ENCODE measurements at places on chromosomes 5 and 9.

DNA sequence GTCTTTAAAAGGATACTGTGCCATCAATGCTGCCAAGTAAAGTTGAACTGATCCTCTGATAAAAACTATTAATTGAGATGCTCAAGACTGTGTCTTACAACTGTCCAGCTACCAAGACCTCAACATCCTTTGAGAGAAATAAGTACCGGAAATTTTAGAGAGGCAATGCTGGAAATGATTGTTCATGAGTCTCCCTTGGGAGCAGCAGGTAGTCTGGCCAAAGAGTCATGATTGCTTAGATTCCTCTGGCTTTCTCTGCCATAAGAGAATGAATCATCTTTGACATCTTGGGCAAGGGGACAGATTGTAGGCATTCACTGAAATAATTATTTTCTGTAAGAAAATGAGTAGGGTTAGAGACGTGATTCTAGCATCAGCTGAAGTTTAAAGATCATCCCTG lies 466.6 kb upstream of the DAB2 start:
- DNase-seq, result no peak

GRCh38 chr5:17799521-17799920 lies 165.3 kb downstream of the TAF11L14 start:
- DNase-seq, result no peak

GRCh38 chr9:88387552-88388202 lies 567 bp upstream of the SPIN1 start:
- DNase-seq, result no peak

- no peak for DNase-seq
These were observed 1696.9 kb upstream of the WWC1 start for GRCh38 chr5:166594567-166594966.

DNA sequence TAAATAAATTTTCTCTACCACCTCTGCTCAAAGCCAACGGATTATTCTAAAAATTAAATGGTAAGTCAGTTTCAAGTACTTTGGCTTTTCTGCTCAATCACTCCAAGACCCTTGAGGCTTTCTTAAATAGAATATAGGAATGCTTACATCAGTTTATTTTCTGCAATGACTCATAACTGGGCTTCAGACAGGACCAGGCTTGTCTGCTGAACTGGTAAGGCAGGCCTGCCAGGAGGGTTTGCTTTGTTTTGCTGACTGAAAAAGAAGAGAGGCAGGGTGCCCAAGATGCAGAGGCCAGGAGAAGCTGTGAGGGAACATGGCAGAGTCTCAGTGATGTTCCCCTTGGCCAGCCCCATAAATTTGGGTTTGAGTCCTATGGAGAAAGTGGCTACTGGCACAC lies 60.3 kb upstream of the EPB41L4A start:
- no peak for DNase-seq

- no peak for DNase-seq
These were observed 20.4 kb upstream of the GDNF start for GRCh38 chr5:37860206-37860605.

GRCh38 chr5:25614466-25614865 lies 969.7 kb upstream of the CDH10 start:
- DNase-seq, result no peak

GRCh38 chr9:111094958-111095357 lies 56.7 kb upstream of the LPAR1 start:
- no peak for DNase-seq

DNA sequence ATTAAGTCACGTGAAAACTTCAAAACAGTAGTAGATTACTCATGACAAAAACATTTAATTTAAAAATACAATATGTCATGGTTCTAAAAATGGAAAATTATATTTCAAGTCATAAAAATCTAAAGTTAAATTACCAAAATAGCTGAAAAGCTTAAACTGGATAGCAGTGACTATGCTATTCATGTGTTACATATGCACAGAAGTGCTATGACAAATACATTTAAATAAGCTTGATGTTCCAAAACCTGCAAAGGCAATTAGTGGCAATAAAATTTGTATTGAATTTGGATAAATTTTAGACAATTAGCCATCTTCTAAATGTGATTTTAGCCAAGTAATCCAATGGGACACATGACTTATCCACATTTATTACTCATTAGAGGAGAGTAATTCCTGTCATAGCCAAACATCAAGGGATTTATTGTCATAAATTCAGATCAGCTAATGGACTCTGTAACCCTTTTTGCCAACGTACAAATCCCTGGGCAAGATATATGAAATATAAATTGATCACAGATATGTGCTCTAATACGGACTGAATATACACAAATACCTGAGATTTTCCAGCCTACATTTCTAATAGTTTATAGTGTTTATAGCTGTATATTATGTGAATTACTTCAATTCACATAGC lies 419.4 kb downstream of the ISL1 start:
- DNase-seq, result no peak

DNA sequence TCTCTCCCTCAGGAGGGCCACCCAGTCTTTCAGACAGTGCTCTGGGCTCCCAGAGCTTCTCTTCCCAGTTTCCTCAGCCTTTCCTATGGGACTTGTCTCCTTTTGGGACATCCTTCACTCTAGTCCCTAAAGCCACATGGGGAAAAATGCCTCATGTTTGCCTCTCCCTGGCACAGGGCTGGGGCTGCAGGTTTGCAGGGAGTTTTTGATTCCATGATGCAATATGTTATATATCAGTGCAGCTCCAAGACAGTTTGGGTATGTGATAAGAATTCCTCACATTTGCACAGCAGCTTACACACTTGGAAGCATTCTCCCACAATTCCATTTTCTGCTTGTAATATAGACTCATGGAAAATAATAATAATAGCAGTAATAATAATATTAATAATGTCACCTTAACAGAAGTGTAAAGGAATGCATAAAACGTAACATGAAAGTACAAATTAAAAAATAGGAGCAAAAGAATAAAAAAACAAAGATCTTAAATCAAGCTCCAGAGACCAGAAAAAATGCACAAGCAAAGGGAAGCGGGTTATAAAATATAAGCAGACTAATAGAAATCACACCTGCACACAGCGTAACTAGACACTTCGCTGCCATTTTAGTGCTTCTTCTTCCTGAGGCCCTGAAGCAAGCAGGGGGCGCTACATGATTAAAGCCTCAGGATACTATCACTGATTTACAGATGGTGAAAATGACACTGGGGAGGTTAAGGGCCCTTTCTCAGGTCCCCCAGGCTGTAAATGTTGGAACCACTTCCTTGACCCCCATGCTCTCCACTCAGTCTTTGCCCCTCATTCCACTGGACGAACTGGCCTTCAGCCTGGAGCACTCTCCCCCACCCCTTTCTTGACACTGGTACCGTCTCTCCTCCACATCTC lies 70.0 kb upstream of the IL17B start:
- no peak for DNase-seq

DNA sequence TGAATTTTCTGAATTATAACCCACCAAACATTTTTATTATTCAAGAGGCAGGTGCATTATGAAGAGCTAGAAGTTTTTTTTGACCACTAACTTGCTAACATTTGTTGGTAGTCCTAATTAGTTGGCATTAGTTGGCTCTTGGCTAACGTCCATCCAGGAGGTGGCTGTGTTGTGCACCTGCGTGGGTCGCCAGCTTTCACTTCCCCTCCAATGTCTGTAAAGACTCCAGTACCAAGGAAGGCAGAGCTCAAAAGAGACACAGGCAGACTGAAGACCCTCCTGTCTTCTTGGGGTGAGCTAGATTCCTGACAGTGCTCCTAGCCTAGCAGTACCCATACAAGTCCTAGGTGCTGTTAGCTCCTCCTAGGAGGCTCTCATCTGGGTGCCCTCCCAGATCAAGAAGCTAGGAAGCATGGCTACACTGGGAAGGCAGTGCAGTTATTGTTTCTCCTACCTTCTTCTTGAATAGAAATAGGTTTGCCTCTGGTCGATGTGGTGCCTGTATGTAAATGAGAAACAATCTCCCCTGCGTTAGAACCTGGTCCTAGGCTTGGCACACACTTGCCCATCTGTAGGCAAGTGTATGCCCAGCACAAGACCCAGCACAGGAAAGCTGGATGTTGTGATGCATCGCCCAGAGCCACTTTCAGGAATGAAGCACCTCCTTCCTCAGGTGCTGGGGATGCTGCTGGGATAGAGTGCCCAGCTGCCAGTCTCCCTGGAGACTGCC lies 190.9 kb downstream of the ICE1 start:
- DNase-seq, result no peak

- no peak for DNase-seq
These were observed 574.8 kb downstream of the PSAT1 start for GRCh38 chr9:78871452-78872331.

GRCh38 chr5:123035918-123036390 lies 571 bp downstream of the PPIC start:
- peak; percentile 8 for DNase-seq

GRCh38 chr5:50325237-50325832 lies 115.8 kb downstream of the EMB start:
- DNase-seq, result no peak

DNA sequence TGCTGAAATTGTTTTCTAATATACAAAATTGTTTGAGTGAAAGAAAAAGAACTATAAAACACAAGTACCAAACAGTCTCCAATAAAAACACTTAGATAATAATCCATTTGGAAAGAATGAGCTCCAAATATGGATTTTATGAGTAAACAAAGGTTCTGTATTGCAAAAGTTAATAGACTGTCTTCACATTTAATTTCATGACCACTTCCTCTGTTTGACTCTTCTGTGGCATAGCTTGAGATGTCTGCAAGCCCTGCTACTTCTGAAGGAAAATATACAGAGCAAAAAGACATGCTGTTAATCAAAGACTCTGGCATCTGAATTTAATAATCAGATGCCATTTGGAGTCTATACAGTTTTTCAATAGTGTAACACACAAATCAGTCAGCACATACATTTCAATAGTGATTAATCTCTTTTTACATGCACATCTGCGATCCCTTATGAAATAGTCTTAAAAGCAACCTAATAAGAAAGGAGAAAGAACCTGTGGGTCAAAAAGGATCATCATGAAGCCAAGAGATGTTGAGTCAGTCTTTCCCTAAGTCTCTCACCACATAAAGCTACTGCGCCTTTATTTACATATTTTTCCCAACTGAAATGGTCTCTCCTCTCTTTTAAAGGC lies 165.4 kb upstream of the LHFPL2 start:
- DNase-seq, result no peak

GRCh38 chr5:37836592-37837413 lies 3.0 kb downstream of the GDNF start:
- DNase-seq, result no peak

GRCh38 chr5:75340714-75341478 lies 3.9 kb downstream of the HMGCR start:
- no peak for DNase-seq

GRCh38 chr9:257957-258356 lies 43.3 kb downstream of the DOCK8 start:
- no peak for DNase-seq

- DNase-seq, result no peak
These were observed 152.2 kb downstream of the SYK start for GRCh38 chr9:90953805-90954204.

- no peak for DNase-seq
These were observed 2.2 kb upstream of the TMEM210 start for GRCh38 chr9:137173796-137174664.

GRCh38 chr9:107480386-107480789 lies 9.2 kb downstream of the KLF4 start:
- DNase-seq, result no peak

- DNase-seq, result no peak
These were observed 46.8 kb upstream of the DHFR start for GRCh38 chr5:80701597-80701996.

DNA sequence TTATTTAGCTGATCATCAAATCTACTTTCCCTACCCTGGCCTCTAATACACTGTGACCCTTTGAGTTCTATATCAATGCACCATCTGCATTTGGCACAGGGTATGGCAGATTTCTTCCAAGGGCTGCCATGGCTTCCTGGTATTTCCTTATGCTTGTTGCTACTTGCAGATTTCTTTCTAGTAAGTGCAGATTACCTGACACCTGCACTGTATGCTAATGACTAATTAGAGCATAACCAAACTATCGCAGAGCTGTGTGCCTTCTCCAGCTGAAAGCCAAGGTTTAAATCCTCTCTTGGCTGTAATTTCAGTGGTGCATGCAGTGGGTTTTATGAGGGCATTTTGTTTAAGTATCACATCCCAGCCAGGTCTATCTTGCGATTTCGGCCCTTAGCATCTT lies 293.7 kb downstream of the KIF4B start:
- DNase-seq, result no peak

DNA sequence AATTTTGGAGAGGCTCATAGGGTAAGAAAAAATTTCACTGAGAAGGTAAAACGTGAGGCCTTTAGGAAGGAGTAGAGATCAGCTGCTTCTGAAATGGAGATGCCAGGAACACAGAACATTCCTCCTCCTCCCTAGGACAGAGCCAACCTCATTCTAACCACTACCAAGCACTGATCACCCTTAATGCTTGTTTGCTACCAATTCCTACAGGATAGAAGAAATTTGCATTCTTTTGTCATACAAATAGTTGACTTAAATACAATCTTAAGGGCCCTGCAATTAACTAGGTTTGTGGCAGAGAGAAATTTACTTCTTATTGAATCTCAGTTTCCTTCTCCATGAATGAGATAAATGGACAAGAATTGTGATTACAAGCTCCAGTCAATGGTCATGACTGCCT lies 780.2 kb upstream of the WWC1 start:
- DNase-seq, result no peak

GRCh38 chr5:178348356-178349074 lies 115.9 kb upstream of the PHYKPL start:
- DNase-seq, result no peak

DNA sequence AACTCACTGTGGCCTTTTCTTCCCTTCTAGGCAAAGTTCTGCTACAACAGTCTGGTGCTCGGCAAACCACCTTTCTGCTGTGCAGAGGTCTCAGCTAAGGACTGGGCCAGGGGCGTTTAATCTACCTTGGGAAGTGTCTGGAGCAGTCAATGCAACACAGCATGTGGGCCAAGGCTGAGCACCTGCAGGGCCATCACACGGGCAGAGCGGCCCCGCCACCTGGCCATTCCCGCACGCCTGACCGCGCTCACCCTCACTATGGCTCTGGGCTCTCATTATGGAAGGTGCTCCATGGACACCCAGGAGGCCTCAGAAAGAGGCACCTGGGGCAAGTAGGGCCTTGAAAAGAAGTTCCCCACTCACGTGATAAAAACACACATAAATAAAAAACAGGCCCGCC lies 65.7 kb upstream of the TBC1D9B start:
- DNase-seq, result no peak

DNA sequence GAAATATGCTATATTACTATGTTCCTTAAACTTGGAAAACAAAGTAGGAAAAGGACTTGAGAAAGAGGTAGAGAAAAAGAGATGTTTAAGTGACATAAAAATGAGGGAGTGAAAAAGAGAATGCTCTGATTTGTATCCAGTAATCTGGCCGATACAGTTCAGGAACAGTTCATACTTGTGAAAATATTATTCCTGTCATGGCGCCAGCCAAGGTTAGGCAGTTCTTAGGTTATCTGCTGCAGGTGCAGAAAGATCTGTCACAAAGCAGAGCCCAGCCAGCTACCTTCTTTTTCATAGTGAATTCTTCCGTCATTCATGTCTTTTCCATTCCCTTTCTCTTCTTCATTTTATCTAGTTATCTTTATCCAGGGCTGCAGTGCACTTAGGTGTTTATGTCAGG lies 256.3 kb downstream of the ADAMTSL1 start:
- no peak for DNase-seq

GRCh38 chr9:4959031-4959430 lies 26.0 kb upstream of the JAK2 start:
- DNase-seq, result no peak

Measured in stimulated activated naive CD8-positive, alpha-beta T cell treated with anti-CD3 and anti-CD28 coated beads, Interleukin-15, amount 100 ng/mL, for 72 hours (primary cell).